T-cell (primary cell): ENCODE measurements at places on chromosomes 2 and 18.
A peak's percentile ranks its signal among the peaks of the same experiment; 100 is the strongest.

GRCh38 chr2:75589391-75590105 is 28.8 kb upstream of the EVA1A start:
- no peak for DNase-seq

GRCh38 chr18:36594621-36595020 is 234.2 kb downstream of the TPGS2 start:
- no peak for DNase-seq

- DNase-seq, result peak; percentile 59
These were observed 96.2 kb upstream of the ZNF532 start for GRCh38 chr18:58768293-58768974.

GRCh38 chr2:146913476-146913875 is 931.4 kb upstream of the ACVR2A start:
- no peak for DNase-seq

DNA sequence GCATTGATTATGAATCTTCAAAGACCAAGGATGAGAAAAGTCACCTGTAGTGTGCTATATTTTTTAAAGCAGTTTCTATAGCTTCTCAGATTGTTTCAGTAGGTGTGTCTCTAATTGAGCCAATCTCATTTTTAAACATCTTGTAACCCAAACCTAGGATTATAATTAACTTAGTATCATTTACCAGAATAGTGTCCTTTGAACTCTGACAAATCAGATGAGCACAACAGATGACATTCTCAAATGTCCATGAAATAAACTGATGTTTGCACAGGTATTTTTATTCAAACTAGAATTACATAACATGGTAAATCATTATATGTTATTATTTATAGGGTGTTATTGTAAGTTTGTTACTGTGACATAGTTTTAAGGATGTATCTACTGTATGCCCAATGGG is 126.1 kb upstream of the MAP3K20 start:
- DNase-seq, result no peak
